NCI-H1930 (cell line): ENCODE measurements at places on chromosomes 11 and 22.

DNA sequence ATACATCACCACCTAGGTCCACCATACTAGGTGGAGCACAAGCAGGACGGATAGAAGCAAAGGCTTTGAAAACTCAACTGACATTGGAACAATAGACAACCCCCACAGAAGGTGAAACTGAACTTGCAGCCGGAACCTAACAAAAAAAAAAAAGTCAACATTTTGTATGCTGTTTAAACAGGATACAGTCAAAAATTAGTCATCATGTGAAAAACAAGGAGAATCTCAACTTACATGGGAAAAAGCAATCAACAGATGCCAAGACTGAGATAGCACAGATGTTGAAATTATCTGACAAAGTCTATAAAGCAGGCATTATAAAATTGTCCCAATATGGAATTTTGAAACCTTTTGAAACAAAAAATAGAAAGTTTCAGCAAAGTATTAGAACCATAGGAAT lies 123.8 kb downstream of the RAB38 start:
- DNase-seq = no peak

DNA sequence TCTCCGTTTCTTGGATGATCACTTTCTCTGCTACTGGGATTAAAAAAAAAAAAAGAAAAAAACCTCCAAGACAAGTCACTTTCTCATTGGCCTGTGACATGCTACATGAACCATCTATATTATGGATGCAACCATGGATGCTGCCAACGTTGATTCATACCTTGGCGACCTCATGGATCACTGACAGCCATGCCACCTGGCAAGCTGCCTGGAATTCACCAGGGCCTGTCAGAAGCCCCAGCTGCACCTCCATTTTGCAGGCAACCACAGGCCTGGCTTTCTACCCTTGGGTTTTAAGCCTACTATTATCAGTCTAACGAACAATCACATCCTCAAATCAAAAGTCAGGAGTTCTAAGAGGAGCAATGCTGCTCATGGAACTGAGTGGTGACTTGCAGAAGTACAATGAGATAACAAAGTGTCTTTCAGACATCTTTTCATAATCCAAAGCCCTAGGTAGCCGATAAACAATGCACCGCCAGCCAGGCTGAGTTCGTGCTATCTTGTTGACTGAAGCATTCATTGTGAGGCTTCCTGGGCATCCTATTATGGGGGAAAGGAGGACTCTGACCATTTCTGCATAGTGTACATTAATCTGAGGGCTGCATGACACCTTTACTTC lies 48.0 kb upstream of the CADM1 start:
- no peak for DNase-seq

- DNase-seq = no peak
Observed at GRCh38 chr22:24400726-24401596, 26.4 kb upstream of the ADORA2A start.

DNA sequence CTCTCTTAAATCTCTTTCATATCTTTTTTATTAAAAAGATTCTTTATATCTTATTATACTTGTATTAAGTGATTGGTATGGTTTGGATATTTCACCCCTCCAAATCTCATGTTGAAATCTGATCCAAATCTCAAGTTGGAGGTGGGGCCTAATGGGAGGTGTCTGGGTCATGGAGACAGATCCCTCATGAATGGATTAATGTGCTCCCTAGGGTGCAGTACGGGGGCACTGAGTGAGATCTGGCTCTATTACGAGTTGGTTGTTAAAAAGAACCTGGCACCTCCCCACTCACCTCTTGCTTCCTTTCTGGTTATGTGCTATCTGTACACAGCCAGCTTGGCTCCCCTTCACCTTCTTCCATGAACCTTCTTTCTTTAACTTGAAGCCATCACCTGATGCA lies 149.6 kb downstream of the CWF19L2 start:
- no peak for DNase-seq

- DNase-seq = no peak
Observed at GRCh38 chr22:30790366-30790765, 95.7 kb downstream of the OSBP2 start.

DNA sequence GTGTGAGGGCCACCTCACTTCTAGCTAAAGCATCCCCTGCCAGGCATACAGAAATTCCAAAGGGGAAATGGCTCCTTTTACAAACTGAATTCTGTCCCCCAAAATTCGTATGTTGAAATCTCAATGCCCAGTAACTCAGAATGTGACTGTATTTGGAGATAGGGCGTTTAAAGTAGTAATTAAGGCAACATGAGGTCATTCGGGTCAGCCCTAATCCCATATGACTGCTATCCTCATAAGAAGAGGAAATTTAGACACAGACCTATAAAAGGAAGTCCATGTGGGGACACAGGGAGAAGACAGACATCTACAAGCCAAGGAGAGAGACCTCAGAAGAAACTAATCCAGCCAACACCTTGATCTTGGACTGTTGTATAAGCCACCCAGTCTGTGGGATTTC lies 119.1 kb downstream of the CHST1 start:
- no peak for DNase-seq

DNA sequence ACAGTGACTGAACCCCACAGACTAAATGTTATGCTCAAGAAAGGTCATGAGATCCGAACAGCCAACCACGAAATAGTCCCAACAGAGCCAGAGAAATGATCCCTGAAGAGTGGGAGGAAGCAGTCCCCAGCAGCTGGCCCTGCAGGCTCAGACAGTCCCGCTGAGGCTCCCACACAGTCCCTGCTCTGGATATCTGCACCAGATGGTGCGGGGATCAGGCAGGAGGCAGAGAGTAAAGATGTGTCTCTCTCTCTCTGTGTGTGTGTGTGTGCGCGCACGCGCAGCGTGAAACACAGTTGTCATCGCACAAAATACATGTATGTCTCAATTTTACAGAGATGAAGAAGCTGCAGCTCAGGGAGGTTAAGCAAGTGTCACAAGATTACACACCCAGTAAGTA lies 27.9 kb downstream of the GUCY1A2 start:
- no peak for DNase-seq

GRCh38 chr22:24355574-24355973 lies 71.8 kb upstream of the ADORA2A start:
- no peak for DNase-seq
